ENCODE measurements at places on chromosomes 16 and 17.

DNA sequence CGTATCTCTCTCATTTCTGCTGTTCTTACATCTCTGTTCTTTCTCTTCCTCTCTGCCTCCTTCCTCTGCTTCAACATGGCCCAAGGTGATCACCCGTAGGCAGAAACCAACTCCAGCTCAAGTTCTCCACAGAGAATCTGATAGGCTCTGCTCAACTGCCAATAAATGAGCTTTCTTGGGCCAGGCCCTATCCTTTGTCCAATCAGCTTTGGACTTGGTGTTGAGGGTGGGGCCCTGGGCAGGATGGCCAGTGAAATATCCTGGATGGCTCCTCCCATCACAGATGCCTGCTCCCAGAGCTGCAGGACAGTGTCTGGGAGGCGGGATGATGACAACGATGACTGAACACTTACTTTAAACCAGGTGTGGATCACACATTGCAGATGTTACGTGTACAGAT is 17.4 kb upstream of the BRD7 start:
- DNase-seq, result no peak

DNA sequence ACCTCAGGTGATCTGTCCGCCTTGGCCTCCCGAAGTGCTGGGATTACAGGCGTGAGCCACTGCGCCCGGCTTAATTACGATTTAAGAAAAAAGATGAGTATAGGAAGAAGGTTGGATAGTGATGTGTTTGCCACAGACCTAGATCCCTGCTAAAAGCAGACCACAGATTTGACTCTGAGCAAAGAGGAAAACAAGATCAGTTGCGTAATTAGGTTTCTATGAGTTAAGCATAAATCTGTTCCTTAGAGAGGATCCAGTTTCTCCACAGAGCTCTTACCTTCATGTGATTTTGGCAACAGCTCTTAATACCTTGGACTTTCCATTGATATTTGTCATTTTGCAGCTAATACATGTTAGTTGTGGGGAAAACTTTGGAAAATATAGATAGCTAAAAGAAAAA is 31.1 kb downstream of the CDH1 start:
- no peak for DNase-seq

- DNase-seq, result no peak
These were observed 51.7 kb upstream of the RPL38 start for GRCh38 chr17:74151551-74152315.

DNA sequence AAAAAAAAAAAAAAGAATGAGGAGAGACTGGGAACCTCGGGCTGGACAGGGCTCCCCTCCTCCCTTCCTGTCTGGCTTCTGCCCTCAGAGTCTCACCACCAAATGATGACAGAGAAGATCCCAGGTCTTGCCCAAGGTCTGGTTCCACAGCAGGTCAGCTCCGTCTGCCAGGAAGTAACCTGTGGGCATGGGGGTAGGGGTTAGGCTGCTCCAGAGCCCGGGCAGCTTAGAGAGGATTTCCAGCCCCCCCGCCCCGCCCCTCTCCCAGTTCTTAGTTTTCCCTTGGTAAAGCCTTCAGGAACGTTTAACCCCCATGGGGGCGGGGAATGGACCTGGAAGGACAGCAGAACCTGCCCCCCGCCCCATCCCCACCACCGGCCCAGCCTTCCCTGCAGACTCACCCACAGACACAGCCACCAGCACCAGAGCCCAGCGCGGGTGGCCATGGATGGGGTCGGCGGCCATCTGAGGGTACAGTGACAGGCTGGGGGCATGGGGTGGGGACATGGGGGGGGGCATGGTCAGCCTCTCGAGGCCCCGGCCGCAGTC is 700 bp downstream of the TLCD2 start:
- DNase-seq, result no peak

DNA sequence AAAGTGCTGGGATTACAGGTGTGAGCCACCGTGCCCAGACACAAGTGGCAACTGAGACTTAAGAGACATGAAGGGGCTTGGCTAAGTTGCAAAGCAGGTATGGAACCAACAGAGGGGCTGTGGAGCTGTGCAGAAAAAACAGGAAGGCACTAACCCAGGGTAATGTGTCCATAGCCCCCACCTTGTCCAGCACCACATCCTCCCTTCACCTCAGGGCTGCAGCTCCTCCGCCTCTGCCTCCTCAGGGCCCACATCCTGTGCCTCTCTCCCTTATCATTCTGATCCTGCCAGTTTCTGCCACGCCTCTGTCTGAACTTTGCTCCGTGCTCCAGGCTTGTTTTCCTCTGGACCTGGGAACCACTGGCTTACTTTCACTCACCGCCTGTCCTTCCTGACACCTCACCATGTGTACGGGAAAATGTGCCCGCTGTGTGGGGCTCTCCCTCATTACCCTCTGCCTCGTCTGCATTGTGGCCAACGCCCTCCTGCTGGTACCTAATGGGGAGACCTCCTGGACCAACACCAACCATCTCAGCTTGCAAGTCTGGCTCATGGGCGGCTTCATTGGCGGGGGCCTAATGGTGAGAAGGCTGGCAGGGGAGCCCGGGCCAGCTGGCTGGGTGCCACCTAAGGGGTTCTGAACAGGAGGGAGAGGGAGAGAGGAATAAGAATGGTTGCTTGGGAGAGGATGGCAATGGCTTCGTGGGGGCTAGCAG is at the start of gene TM4SF5:
Gene TM4SF5, plus strand, starts transcription at position 368 of the 716 bp plus-strand sequence. Its CDS starts 37 bp downstream, at position 405.
- peak; percentile 38 for DNase-seq

DNA sequence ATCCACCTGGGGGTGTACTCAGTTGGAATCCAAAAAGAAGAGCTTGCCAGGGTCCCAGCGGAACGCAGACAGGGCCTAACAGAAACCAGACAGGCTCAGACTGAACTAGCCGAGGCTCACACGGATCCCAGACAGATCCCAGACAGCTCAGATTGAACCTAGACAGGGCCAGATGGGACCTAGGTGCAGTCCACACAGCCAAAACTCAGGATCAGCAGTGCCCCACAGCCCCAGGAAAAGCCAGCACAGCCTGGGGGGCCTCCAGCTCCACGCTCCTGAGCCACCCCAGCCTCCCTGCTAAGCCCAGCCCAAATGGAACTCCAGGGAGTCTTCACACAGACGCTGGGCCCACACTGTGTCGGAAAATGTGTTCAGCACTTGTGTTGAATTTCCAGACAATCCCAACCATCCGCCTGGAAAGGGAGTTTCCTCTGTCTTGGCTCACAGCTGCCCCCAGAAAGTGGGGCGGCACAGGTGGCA is 7.5 kb downstream of the STX1B start:
- no peak for DNase-seq

DNA sequence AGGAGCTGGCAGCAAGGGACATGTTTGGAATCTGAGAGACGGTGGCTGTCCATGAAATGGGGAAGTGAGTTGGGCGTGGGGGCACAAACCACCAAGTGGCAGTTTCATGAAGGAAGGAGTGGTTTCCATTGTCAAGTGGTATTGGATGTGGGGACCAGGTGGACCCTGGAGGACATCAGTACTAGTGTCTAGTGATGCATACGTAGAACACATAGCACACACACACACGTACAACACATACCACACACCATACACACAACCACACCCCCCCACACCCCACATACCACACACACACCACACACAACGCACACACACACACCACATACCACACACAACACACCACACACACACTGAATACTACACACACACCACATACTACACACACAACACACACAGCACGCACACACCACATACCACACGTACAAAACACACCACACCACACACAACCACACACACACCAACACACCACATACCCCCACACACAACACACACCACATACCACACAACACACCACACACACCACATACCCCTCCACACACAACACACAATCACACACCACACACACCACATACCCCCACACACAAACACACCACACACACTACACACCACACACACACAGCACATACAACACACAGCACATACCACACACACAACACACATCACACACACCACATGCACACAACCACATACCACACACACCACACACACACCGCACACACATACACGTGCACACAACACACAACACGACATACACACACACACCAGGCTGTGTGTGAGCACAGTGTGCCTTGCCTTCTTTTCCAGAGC is 41.1 kb upstream of the GSE1 start:
- DNase-seq, result no peak

DNA sequence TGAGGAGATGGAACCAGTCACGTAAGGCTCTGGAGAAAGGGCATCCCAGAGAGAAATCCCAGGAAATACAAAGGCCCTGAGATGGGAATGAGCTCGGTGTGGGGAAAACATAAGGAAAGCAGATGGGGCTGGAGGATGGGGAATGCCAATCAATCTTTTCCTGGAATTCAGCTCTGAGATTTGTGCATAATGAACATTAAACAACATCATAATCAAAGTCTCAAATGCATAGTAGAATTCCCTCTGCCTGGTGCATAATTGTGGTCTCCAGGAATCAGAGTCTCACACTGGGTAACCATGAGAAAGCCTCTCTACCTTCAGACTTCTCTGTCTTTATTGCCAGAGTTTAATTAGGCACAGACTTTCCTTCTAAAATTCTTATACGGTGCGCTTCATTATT is 30.8 kb downstream of the OTOA start:
- no peak for DNase-seq

GRCh38 chr16:81669473-81670350 is 109.4 kb upstream of the PLCG2 start:
- DNase-seq, result peak; percentile 77

DNA sequence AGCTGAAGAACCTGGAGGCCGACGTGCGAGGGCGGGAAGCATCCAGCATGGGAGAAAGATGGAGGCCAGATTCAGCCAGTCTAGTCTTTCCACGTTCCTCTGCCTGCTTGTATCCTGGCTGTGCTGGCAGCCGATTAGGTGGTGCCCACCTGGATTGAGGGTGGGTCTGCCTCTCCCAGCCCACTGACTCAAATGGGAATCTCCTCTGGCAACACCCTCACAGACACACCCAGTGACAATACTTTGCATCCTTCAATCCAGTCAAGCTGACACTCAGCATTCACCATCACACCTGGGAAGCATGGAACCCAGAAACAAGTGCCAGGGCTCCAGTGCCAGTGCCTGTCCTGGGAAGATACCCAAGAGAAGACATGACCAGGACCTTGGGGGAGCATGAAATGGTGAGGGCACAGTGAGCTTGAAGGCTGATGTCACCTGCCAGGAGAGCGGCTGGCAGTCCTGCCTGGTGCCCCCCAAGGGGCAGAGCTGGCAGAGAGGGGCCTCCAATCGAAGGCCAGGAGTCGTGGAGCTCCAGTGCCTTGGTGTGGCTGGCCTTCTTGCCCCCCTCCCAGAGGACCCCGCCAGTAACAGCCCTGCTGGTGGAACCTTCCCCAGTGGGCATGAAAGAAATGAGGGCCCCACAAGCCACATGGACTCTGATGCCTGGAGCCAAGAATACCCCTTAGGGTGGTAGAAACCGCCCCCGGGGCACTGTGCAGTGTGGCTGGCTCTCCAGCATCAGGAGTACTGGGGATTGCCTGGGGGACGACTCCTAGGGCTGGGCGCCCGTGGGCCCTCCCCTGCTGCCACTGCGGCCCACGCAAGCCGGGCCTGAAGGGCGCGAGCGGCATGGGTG is 643 bp upstream of the NPB start:
- DNase-seq, result no peak

DNA sequence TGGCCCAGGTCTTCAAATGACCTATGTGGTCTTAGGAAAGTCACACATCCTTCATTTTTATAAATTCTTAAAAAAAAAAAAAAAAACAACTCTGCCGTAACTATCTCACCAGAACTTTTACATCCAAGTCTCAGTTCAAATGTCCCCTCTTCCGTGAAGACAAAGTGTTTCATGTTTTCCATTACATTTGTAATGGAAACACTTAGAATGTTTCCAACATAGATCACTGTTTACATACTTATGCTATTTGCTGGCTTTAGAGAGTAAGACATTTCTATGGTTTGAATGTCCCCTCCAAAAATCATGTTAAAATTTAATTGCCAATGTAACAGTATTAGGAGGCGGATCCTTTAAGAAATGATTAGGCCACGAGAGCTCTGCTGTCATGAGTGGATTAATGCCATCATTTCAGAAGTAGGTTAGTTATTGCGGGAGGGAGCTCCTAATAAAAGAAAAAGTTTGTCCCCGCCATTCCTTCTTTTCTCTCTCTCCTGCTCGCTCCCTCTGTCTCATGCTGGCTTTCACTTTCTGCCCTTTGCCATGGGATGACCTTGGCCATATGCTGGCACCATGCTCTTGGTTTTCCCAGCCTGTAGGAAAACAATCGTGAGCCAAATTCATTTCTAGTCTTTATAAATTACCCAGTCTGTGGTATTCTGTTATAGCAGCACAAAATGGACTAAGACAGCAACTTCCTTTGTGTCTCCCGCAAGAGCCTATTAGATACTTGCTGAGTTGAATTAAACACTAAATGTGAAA is 887.8 kb upstream of the SOX9 start:
- DNase-seq, result no peak

GRCh38 chr16:55284718-55285099 is 39.3 kb upstream of the IRX6 start:
- DNase-seq, result no peak

GRCh38 chr17:73157521-73157890 is 7.3 kb upstream of the SSTR2 start:
- no peak for DNase-seq

- DNase-seq, result no peak
These were observed 55.7 kb downstream of the SCNN1B start for GRCh38 chr16:23357761-23358290.

- DNase-seq, result no peak
These were observed 55.9 kb downstream of the ANKRD11 start for GRCh38 chr16:89434490-89434889.

GRCh38 chr17:10270258-10270657 is 71.9 kb upstream of the GAS7 start:
- DNase-seq, result no peak

DNA sequence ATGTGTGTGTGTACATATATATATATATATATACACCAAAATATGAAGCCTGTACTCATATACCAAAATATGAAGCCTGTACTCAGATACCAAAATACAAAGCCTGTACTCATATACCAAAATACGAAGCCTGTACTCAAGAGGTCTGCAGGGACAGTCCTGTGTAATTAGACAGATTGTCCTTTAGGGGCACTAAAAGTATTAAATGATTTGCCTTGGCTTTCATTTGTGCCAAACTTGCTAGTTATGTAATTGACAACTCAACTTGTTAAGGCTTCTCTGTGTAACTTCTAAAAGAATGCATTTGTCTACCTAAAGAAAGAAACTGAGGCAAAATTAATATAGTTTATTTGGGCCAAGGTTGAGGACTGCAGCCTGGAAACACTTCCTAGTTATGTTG is 30.8 kb upstream of the DHX40 start:
- no peak for DNase-seq

- no peak for DNase-seq
These were observed at the start of gene MMD for GRCh38 chr17:55421179-55421934. TSS of gene MMD (minus strand) at chr17:55421835. CDS start at chr17:55421695, 140 bp downstream.

- no peak for DNase-seq
These were observed 28.9 kb upstream of the CFAP20 start for GRCh38 chr16:58157951-58158540.

DNA sequence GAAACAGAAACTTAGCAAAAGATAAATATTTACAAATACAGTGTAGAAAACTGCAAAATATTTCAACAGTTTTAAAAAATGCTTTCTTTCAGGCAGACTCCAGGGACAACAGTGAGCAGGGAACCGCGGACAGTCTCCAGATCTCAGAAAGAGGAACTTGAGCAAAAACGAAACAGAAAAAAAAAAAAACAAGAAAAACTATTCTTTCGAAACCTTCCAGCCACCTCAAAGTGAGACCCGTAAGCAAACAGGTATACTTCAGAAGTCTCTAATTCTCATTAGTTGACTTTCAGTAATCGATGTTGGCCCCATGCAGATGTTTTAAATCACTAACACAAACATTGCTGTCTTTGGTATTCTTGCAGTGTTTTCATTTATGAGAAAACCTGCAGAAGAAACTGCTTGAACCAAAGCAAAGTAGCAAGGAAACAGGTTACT is 15.7 kb upstream of the CCL1 start:
- DNase-seq, result no peak

Data from NCI-H1092 (cell line).